ENCODE measurements at places on chromosomes 7 and 10. TPM values are rescaled to one million over a fixed set of nuclear protein-coding genes. Genes with fewer than 3 reads are reported as not detected.

Gene NANOS1
- total RNA-seq: not detected

DNA sequence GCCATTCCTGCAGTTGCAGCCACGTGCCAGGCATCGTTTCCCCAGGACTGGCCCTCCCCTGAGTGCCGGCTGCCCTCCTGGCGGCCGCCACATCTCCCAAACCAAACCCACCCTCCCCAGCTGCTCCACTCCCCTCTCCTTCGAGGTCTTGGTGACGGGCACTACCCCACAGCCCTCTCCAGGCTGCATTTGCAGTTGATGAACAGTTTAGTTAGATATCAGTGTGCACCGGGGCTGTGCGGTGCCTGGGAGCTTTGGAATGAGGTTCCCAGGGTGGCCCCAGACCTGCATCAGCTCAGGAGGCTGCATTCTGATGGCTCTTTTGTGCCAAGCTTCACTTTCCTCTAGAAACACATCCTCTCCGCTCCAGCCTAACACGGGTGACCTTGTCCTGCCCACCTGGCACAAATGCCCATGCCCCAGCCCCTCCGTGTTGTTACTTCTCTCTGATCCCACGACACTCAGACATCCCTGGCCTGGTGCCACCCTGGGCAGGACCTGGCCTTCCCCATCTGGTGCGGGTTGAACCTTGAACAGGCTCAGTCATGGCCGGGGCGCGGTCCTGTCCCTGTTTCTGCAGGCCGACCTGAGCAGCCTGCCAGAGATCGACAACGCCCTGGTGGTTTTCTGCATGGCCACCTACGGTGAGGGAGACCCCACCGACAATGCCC lies 14.5 kb downstream of the TMEM120A start:
- peak; percentile 94 for DNase-seq

- no peak for DNase-seq
Observed at GRCh38 chr7:1285556-1286301, 53.1 kb downstream of the UNCX start.

- DNase-seq: no peak
Observed at GRCh38 chr10:132595021-132595420, 57.4 kb downstream of the INPP5A start.

Data from Peyer's patch (tissue), 4 donors.